Activated T-helper 1 cell treated with anti-CD3 and anti-CD28 coated beads, Interleukin-12 subunit alpha, Interleukin-12 subunit beta, Interleukin-2, Interleukin-4 antibody, amounts not matched to agents 30 ng/mL and 10 ng/mL and 1 ng/mL, durations not matched to agents 14 hours and 24 hours and 36 hours (primary cell): ENCODE measurements at places on chromosomes 12 and 14.

- DNase-seq, result no peak
These were observed 4.9 kb upstream of the CRIP2 start for GRCh38 chr14:105469456-105470349.

DNA sequence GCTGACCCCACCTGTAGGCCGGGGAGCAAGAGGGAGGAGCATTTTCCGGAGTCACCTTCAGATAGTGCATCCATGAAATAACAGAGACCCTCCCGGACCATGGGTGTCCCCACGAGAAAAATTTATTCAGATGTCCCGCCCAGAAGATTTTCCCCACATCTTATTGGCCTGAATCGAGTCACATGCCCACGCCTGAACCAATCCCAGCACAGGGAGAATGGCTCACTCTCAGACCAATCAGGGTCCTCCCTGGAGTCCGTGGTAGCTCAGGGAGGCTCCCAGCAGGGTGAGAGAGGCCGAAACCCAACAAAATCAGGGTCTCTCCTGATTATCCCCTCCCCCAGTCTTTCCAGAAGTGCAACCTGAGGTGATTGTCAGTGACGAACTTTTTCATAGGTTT, 16.4 kb upstream of the NCOR2 start:
- no peak for DNase-seq

GRCh38 chr12:14191612-14192011, 173.9 kb upstream of the ATF7IP start:
- no peak for DNase-seq

- DNase-seq, result peak; percentile 69
These were observed 554 bp upstream of the TSPAN31 start for GRCh38 chr12:57744194-57744776.

GRCh38 chr14:105952222-105952621, 425.8 kb downstream of the TMEM121 start:
- no peak for DNase-seq

- DNase-seq, result peak; percentile 51
These were observed 3.4 kb upstream of the ARHGAP5 start for GRCh38 chr14:32073537-32074189.

GRCh38 chr12:122501489-122501989, 807 bp upstream of the ZCCHC8 start:
- DNase-seq, result no peak

DNA sequence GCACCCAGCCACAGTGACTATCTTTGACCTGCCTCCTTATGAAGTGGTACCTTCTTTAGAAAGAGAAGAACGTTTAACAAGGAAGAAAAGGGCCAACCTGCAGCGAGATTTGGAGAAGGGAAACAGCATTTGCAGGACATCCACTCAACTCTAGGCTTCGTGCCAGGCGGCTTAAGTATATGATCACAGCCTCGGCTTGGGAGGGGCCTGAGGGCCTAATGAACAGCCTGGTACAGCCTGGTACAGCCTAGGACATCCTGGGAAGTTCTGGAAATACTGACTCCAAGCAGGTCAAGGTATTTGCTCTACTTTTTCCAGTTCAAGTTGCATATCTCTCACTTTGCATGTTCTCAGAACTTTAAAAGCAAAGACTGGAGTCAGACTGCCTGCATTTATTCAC, 16.1 kb downstream of the HCAR2 start:
- no peak for DNase-seq

GRCh38 chr12:108519558-108519957, 4.5 kb downstream of the FICD start:
- no peak for DNase-seq
